ENCODE measurements at places on chromosomes 4 and X.

- DNase-seq = peak; percentile 57
These were observed 66.1 kb downstream of the MAGEA10 start for GRCh38 chrX:152072236-152072635.

- DNase-seq = no peak
These were observed 24.6 kb downstream of the GPAT3 start for GRCh38 chr4:83560523-83560922.

DNA sequence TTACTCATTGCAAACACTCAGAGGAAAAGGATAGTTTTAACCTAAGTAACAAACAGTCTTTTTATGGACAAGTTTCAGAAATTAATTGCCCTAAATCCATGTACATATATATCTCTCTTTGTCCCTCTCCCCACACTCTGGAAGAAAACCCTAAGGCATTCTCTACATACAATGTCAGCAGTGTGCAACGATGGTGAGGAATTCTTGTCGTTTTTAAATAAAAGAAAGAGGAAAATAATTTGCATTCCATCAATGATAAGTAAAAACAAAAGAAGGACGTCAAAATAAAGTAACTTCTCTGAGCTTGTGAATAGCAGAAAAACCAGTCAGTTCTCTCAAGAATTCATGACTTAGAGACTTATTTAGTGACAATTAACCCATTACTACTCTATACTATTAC, 550.5 kb upstream of the DIPK2B start:
- DNase-seq = no peak

- DNase-seq = no peak
These were observed 1.3 kb downstream of the PCDH7 start for GRCh38 chr4:30721185-30722091.

DNA sequence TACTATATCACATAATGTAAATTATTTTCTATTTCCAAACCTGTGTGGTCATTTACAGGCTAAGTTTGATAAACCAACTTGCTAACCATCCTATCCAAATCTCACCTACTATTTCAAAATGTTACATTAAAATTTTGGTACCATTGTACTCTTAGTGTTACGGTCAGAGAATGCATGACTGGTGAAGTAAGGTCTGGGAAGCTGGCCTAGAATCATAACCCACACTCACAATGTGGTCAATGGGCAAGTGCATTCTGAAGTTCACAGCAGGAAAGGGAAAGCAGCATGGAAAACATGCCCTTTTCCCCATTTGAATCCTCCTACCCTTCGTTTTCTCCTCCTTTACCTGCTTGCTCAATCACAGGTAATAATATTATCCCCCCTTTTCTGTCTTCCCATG, 54.4 kb downstream of the PPP3CA start:
- DNase-seq = no peak

DNA sequence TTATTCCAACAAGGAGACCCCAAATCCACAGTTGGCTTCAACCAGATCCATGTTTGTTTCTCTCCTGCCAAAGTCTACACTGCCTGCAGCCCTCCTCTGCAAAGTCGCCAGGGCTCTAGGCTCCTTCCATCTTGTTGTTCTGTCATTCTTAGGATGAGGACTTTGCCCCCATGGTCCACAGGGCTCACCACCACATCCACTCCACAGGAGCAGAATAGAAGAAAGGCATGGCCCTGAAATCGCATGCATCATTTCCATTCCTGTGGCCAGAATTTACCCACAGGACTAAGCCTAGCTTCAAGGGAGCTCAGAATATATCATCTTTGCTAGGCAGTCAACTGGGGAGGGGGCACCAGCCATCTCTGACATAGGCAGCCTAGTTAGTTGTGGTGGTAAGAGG, 254.7 kb downstream of the FBXW7 start:
- no peak for DNase-seq

DNA sequence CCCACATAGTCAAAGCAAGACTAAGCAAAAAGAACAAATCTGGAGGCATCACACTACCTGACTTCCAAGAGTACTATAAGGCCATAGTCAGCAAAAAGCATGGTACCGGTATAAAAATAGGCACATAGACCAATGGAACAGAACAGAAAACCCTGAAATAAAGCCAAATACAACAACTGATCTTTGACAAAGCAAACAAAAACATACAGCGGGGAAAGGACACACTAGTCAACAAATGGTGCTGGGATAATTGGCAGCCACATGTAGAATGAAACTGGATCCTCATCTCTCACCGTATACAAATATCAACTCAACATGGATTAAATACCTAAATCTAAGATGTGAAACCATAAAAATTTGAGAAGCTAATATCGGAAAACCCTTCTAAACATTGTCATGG, 819.3 kb upstream of the FRG1 start:
- no peak for DNase-seq

- DNase-seq = no peak
These were observed 61.7 kb upstream of the CAMK2D start for GRCh38 chr4:113823291-113823659.

GRCh38 chr4:75016472-75016871, 83.6 kb downstream of the PARM1 start:
- DNase-seq = no peak

GRCh38 chr4:159401791-159402380, 299.0 kb downstream of the RAPGEF2 start:
- DNase-seq = no peak

- DNase-seq = no peak
These were observed 33.7 kb upstream of the HPRT1 start for GRCh38 chrX:134426281-134426680.

GRCh38 chr4:10688022-10688421, 3.5 kb upstream of the CLNK start:
- DNase-seq = no peak

- no peak for DNase-seq
These were observed 23.8 kb downstream of the REELD1 start for GRCh38 chr4:146238107-146238506.

DNA sequence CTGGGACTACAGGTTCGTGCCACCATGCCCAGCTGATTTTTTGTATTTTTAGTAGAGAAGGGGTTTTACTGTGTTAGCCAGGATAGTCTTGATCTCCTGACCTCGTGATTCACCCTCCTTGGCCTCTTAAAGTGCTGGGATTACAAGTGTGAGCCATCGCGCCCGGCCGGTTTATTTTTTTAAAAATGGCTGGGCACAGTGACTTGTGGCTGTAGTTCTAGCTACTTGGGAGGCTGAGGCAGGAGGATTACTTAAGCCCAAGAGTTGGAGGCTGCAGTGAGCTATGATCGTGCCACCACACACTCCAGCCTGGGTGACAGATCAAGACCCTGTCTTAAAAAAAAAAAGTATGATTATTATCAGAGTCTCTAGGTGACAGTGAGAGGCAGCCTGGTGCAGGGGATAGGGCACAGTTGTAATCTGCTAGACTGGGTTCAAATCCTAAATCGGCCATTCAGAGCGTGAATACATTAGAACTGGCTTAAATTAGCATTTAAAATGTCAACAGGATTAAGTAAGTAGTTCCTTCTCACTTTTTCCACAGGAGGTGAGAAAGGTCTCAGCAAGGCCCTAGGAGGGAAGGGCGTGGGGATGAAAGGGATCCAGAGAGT, 435 bp upstream of the MGST2 start:
- no peak for DNase-seq

GRCh38 chr4:13989501-13989900, 362.0 kb upstream of the BOD1L1 start:
- DNase-seq = no peak

DNA sequence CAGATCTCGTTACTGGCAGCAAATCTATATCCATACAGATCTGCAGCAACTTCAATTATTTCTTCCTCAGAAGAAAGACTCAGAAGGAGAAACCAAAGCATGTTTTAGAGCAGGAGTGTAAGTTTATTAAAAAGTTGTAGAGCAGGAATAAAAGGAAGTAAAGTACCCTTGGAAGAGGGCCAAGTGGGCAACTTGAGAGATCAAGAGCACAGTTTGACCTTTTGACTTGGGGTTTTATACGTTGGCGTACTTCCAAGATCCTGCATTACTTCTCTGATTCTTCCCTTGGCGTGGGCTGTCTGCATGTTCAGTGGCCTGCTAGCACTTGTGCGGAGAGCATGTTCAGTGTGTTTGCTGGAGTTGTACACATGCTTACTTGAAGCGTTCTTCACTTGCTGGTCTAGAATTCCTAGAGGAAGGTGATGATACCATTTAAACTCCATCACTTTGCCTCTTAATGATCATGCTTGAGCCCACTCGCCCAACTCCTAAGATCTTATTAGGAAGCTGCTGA, 1114.7 kb upstream of the PABPC4L start:
- DNase-seq = no peak

GRCh38 chr4:55355555-55355954, 9.5 kb downstream of the SRD5A3 start:
- no peak for DNase-seq

GRCh38 chr4:76951672-76952010, 2.1 kb downstream of the SEPTIN11 start:
- DNase-seq = no peak

- no peak for DNase-seq
These were observed 87.6 kb upstream of the IL15 start for GRCh38 chr4:141548791-141549190.

GRCh38 chrX:41047878-41048534, 37.2 kb upstream of the USP9X start:
- no peak for DNase-seq

GRCh38 chr4:140662082-140662869, 93.5 kb upstream of the UCP1 start:
- DNase-seq = no peak

- peak; percentile 37 for DNase-seq
These were observed 34.4 kb upstream of the CDKL5 start for GRCh38 chrX:18390941-18391538.

GRCh38 chrX:140711894-140712293, 2.3 kb downstream of the LINC00632 start:
- DNase-seq = no peak

- peak; percentile 18 for DNase-seq
These were observed 41.8 kb upstream of the WDR1 start for GRCh38 chr4:10158333-10158942.

- no peak for DNase-seq
These were observed 47.6 kb downstream of the ANAPC4 start for GRCh38 chr4:25424539-25425228.

DNA sequence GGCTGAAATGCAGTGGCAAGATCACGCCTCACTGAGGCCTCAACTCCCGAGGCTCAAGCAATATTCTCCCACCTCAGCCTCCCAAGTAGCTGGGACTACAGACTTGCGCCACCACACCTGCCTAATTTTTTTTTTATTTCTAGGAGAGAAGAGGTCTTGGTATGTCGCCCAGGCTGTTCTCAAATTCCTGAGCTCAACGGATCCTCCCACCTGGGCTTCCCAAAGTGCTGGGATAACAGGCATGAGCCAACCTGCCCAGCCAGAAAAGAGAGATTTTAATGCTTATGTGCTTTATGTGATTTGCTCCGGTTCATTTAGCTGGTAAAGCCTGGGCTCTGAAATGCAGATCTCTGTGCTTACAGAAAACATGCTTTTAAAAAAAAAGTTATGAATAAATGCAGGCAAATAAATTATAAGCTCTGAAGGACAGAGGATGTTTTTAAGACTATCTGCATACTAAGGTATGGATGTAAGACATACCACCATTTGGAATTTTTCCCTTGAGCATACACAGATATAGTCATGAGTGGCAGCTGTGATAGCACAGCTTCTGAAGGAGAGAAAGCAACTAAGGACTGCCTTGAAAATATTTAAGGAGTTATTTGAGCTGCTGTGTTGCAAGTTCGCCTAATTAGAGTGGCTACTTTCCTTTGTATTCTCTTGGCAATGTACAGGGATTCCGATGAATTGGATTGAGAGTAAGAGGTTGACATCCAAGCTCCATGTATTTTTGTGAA, 13.8 kb downstream of the GUCY1B1 start:
- DNase-seq = no peak

GRCh38 chrX:9797384-9798360, 11.4 kb downstream of the SHROOM2 start:
- DNase-seq = no peak

GRCh38 chr4:140188975-140189374, 35.0 kb upstream of the MAML3 start:
- DNase-seq = peak; percentile 89

GRCh38 chr4:109429545-109429944, 4.1 kb upstream of the SEC24B start:
- DNase-seq = no peak

- no peak for DNase-seq
These were observed 100.8 kb upstream of the CXorf66 start for GRCh38 chrX:140065961-140066662.

- DNase-seq = no peak
These were observed 133.3 kb downstream of the DCK start for GRCh38 chr4:71126719-71127118.

DNA sequence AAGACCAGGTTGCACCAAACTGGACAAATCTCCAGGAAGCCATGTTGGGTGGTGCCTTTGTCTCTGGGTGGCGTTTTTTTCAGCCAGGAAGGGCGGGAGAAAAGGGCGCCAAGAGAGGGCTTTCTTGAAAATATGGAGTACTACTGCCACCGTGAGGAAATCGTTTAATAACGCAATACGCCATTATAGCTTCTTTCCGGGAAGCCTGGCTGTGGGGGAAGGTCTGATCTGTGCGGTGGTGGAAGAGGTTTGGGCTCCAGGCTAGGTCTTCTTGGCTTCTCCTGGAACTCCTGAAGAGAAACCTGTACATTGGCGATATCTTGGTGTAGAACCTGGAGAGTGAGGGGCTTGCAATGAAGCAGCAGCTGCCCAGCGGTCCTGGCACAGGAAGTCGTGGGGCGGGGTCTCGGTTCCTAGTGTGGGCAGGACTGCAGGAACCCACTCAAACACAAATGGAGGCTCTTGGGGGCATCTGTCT, 202.7 kb downstream of the OR13H1 start:
- peak; percentile 78 for DNase-seq

- no peak for DNase-seq
These were observed 204.8 kb upstream of the LDB2 start for GRCh38 chr4:17103231-17103630.

GRCh38 chrX:138908577-138908976, 197.1 kb upstream of the FGF13 start:
- no peak for DNase-seq

DNA sequence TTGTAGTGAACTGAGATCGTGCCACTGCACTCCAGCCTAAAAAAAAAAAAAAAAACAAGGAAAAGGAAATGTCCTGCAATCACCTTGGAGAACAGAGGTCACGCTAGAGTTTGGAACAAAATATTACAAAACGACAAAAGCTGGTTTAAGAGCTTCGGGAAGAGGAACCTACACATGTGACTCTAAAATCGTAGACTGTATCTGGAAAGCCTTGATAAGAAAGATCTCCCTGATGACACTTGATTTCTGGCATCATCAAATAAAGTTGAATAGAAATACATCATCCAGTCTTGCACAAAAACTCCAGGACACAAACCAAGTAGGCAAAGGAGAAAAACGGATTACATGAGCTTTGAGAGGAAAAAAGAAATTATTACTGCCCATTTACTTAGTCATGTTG, 31.1 kb upstream of the DOCK11 start:
- DNase-seq = no peak

Measured in fibroblast of the conjunctiva (primary cell).